Esophagus muscularis mucosa (tissue), 4 donors: ENCODE measurements at places on chromosomes 13 and 19. TPM values are rescaled to one million over a fixed set of nuclear protein-coding genes. Genes with fewer than 3 reads are reported as not detected.

- no peak for DNase-seq
Measured at GRCh38 chr19:41233748-41234240, 14.8 kb downstream of the AXL start.

DNA sequence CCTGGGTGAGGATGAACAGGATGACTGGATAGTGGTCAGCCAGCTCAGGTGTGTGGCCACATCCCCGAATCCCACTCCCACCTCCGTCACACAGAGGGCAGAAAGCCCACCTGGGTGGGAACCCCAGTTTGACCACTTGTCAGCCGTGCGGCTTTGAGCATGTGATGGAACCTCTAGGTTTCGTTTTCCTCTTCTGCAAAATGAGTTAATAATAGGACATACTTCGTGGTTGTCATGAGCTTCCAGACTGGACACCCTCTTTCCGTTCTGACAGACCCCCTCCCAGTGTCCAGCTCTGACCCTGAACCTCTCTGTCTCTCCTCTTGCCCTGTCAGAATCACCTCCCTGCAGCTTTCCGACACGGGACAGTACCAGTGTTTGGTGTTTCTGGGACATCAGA is 1.8 kb downstream of the AXL start:
- DNase-seq, result no peak

GRCh38 chr19:46193678-46194077 is 35.9 kb upstream of the IGFL1 start:
- DNase-seq, result no peak

DNA sequence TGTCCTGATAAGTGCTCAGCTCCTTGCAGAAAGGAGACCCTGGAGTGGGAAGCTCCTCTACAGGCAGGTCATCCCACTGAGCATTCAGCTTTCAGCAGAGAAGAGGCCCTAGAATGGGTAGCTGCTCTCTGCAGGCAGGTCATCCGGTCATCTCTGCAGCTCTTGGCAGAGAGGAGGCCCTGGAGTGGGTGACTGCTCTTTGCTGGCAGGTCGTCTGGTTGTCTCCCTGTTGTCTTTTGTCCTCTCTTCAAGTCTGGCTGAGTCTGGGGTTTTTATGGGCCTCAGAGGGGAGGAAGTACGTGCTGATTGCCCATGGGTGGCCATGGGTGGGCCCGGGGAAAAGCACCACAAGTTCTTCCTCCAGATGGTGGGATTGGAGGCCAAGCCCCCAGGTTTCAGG is 250.3 kb upstream of the EDNRB start:
- DNase-seq, result no peak

DNA sequence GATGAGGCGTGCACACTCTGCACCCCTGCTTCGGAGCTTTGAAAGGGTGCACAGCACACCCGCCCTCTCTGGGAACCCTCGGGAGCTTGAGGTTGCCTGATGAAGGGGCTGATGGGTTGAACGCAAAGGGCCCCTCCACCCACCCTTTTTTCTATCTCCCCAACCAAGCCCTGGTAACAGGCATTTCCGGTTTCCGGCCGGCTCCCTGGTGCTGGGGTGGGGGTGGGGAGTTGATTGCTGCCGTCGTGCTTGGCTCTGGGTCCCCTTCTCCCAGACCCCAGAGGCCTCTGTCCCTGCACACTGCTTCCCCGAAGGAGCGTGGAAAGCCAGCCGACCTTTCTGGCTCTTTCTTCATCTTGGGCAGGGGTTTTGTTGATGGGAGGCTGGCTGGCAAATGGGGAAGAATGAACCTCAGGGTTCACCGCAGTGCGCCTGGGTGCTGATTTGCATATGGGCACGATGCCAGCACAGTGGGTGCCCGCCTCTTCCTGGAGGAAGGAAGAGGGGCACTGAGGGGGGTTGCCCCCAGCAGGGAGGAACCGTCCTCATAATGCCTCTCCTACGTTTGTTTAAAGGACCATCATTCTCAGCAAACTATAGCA is 29.1 kb downstream of the VAV1 start:
- DNase-seq, result peak; percentile 93

PRODH2 gene
- total RNA-seq, result not detected
